ENCODE measurements at places on chromosomes 4 and X.
A peak's percentile ranks its signal among the peaks of the same experiment; 100 is the strongest.

- DNase-seq = no peak
These were observed 29.8 kb downstream of the CD99L2 start for GRCh38 chrX:150868625-150869024.

- no peak for DNase-seq
These were observed 119.2 kb downstream of the IRF2 start for GRCh38 chr4:184355111-184355604.

GRCh38 chr4:153115322-153116290, 88.6 kb upstream of the TRIM2 start:
- DNase-seq = no peak

GRCh38 chrX:117839544-117839943, 277.1 kb downstream of the KLHL13 start:
- no peak for DNase-seq

DNA sequence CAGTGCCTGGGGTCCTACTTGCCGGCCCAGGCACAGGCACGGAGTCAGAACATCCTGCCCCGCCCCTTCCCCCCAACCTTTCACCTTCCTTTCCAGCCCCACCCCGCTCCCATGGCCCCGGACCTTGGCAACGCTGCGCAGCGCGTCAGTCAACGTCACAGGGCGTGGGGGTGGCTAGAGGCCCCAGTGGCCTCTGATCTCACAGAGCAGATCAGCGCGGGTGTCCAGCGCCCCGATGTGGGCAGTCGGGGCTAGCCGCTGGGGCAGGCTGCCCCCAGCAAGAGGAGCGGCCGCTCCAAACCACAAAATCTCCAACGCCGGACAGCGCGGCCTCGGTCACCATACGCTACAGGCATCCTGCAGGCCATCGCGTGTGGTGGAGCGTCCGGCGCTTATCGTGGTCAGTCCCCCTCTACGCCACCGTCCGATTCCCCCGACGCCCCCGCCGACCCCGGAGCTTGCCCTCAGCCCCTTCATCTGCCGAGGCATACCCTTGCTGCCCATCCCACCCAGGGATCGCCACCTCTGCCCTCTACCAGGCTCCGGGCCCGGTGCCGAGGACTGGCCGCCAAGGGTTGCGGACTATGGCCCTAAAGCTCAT, 69.6 kb upstream of the APOOL start:
- no peak for DNase-seq

DNA sequence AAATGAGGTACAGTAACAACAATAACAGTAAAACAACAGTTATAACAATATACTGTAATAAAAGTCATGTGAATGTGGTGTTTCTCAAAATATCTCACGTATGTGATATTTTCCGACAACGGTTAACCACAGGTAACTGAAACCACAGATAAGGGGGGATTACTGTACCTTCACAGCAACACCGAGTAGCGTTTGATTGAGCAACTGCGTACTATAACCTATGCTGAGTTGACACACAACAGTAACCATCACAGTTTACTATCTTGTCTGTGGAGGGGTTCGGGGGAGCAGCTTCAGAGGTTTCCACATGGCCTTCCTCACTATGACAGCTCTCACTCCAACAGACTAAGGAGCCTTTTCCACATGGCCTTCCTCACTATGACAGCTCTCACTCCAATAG, 13.4 kb downstream of the RBMX2 start:
- DNase-seq = no peak

GRCh38 chr4:1295405-1296055, 5.8 kb downstream of the MAEA start:
- DNase-seq = no peak

DNA sequence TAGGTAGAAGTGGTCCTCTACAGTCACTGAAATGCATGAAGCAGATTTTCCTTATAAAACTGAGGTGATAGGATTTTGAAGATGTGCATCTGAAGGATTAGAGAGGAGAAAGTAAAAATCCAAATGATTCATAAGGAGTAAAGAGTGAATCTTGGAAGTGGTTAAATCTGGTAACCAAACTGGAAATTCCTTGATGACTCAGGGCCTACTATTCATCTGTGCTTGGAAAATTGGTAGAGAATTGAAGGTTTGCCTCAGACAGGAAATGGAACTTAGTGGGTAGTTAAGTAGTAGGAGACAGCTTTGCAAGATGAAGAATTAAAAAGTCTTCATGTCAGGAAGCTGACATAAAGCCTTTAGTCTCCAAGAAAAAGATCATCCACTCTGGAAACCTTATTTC, 368.9 kb upstream of the CTSO start:
- no peak for DNase-seq

DNA sequence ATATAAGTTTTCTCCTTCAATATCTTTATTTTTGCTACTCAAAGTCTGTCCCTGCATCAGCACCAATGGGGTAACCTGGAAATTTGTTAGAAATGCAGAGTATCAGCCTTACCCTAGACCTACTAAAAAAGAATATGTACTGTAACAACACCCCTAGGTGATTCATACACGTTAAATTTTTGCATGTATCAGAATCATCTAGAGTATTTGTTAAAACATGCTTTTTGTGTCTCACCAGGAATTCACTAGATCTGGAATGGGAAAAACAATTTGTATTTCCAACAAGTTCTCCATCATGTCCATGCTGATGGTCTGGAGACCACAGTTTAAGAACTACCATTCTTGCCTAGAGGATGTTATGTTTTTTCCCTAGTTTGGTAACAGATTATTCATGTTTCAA, 196.0 kb upstream of the EDNRA start:
- DNase-seq = no peak

GRCh38 chr4:87209182-87209581, 11.2 kb downstream of the KLHL8 start:
- no peak for DNase-seq

GRCh38 chr4:187770345-187770744, 225.2 kb upstream of the ZFP42 start:
- no peak for DNase-seq

GRCh38 chr4:159212675-159213293, 109.9 kb downstream of the RAPGEF2 start:
- DNase-seq = no peak

DNA sequence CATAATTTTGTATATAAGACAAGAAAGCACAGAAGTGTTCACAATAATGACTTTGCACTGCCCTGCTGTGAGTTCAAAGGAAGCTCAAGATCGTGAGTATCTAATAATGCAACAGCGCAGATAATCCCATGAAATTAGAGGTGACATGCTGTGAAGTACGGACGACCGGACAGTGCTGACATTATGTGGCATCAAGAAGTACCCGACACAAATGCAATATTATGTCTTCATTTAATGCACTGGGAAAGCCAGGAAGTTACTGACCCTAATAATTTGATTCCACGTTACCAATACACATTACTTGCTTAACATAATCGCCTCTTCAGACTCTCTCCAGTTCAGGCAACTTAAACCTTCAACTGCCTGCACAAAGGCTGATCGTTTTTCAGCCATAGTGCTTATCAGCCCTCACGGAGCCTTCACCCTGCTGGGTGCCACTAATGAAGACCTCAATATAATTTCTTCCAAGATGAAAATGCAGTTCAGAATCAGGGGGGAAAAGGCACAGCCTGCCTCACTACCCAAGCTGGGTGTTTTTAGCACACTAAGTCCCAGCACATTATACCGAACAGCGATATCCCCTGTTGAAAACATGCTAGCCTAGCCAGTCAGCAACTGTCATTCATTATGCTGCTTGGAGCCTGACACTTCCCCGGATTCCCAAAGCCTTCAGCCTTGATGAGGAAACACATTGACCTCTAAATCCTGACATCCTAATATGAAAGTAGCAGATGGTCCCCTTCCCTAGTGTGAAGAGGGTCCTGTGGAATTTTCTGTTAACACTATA, 56.1 kb downstream of the SLC7A11 start:
- DNase-seq = no peak

GRCh38 chr4:83905952-83906351, 370.0 kb downstream of the GPAT3 start:
- DNase-seq = peak; percentile 2

GRCh38 chr4:38469410-38469809, 194.6 kb upstream of the KLF3 start:
- no peak for DNase-seq

DNA sequence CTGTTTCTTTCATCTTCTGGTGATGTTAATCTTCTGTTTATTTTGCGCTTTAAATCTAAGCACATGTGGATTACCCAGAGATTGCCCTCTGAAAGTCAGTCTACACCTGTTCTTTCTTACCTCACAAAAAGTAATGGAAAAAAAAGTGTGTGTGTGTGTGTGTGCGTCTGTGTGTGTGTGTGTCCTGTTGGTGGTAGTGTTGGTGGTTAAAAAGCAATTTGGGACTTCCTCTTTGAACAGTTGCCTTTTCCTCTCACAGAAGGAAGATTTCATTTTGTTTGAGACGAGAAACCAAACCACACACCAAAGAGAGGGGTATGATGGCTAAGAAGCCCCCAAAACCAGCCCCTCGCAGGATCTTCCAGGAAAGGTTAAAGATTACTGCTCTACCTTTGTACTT, at the start of gene STAP1:
Gene STAP1 (plus strand): TSS at position 235 of the 400 bp plus-strand sequence. CDS start 83 bp downstream, at position 318.
- DNase-seq = no peak

DNA sequence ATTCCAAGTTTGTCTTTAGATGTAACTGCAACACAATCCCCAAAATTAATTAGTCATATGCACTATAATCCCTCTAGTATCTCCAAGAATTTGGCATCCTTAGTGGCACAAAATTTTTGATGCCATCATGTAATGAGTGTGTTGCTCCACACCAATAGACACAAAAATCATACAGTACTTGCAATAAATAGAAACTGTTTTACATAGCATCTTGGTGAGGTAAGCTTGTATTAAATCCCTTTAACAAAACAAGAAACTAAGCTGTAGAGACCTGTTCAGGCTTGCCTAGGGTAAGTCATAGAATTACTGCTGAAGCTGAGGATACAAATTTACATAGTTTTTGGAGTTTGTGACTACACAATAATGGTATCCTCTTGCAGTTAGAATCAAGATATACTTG, 64.5 kb upstream of the PRSS12 start:
- DNase-seq = no peak

DNA sequence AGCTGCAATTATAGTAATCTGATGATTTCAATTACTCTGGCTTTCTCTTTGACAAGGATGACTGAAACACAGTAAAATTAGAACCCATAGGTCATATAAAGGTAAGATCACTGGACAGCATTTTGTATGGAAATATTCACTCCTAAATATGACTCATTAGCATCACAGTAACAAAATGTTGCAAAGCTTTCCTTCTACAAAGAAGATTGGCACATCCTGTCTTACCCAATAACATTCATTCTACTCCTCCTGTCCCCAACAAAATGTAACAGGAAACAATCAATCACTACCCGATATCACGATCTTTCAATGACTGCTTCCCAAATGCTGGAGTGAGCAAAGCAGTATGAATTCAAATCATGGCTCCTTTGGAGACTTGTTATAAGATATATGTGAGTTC, 95.3 kb downstream of the FANCB start:
- DNase-seq = no peak

DNA sequence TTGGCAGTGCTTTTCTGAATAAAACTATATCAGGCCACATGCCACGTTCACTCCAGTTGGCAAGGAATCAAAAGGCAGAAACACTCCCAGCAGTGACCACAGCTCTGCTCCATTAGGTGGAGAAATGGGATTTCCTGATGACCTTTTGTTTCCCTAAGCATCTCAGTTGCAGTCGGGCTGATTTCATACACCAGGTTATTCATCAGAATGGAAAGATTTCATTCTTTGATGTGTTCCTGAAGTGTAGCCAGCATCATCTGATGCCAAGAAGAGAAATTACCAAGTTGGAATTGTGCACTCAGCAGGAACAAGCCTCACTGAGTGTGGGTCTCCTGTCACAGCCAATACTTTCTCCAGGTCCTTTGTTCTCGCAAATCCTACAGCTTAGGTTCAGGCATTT, 193.7 kb downstream of the SPATA18 start:
- no peak for DNase-seq

DNA sequence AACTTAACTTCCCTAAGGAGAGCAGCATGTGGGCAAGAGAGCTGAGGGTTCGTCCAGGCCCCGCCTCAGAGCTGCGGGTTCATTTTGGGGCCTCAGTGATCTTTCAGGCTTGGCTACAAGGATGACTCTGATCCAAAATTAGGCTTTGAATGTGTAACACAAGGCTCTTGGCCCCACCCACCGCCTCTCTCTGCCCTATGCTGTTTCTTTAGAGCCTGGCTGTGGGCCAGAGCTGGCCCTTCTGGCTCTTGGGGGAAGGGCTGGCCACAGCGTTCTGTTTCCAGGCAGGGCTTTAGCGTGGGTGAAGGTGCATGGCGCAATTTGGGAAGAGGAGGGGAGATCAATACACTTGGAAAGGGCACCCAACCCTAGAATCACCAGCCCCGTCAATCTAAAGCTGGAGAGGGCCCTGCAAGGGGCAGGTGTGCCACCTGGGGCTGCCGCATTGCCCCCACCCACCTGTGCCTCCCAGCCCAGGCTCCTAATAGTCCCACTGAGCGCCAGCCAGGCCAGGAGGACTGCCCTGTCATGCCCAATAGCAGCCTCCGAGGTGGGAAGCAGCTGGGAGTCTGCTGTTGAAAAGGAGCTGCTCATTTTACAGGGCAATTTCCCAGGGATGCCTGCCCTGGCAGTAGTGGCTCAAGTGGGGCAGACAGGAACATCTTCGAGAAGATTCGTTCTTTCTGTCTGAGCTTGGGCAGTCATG, 84.5 kb upstream of the MAML3 start:
- DNase-seq = peak; percentile 89

DNA sequence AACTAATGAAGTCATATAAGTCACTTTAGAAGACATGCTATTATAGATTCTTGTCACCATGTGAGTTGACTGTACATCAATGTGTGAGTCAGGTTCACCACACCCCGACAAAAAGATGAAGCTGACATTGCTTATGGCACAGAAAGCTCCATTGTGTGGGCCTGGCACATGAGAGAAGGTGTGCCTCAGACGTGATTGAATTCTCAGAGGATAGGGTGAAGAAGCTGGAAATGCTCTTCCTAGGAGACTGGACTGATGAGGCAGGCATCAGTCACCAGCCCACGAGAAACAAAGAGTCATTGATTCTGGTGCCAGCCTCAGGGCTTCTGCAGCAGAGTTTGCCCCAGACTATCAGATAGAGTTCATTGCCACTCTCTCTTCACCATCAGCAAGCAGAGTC, 35.9 kb upstream of the LRAT start:
- no peak for DNase-seq

DNA sequence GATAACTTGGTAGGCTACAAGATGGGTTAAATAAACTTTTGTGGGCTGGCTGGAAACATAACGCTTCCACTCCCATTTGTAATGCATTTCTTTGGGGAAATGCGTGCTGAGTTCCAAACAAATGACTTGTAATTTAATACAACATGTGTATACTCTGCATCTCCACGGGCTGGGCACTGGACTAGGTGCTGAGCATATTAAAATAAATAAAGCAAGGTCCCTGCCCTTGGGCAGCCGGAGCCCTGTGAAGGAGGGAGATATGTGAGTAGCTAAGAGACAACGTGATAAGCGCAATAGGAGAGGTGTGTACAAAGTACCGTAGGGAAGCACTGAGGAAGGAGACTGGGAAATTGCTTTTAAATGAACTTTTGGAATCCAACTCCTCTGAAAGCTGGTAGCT, 147.2 kb upstream of the RBPJ start:
- no peak for DNase-seq

DNA sequence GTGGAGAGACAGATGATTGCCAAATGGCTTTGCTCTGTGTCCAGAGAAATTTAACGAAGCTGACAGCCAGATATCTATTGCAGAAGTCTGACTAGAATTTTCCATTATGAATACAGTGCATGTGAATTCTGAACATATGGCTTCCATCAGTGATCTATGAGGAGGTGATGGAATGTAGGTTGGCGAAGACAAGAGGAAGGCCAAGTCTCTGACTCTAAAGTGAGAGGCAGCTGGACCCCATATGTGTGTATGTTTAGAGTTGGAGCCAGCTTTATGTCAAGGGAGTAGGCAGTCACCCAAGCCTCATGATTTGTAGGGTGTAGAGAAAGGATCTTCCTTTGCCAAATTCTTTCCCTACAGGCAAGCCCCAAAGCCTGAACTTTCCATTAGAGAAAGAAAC, 76.2 kb upstream of the TEX13D start:
- no peak for DNase-seq
